CD4-positive, alpha-beta T cell treated with Interleukin-17A for 4 hours (primary cell): ENCODE measurements at places on chromosomes 11 and 22.

DNA sequence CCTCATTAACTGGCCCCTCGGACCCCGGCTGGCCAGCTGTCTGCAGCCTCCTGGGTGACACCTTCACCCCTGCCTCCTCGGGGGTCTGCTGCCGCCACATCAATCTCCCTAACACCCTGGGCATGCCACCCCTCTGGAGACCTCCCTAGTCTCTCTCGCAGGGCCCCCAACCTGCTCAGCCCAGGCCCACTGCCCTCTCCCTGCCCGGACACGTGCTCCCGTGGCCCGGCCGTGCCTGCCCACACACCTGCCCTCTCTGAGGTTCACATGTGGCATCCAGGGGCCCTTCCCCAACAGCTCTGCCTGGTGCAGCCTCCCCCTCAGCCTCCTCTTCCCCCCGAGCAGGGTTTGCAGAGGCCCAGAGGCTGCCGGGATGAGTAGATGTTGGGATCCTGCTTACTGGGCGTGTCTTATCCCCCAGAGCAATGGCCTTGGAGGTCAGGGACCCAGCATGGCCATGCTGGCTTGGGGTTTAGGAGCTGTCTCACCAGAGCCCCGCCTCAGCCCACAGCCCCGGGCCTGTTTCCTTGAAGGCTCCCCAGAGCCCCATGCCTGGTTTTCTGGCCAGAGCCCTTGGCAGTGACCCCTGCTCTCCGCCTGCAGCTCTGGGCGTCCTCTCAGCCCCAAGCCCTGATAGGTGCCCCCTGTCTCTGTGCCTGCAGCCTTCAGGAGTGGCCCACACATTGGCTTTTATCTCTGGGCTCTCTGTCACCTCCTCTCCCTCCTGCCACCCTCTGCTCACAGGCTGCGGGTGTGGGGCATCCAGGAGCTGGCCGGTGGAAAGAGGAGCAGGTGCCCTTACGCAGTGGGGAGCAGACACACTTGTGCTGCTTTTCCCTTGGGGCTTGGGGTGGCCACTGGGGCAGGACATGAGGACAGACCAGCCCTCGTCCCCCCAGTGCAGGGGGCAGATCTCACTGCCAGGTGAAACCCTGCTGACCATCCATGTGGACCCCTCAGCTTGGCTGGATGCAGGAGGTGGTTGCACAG, 25.7 kb upstream of the SEPTIN5 start:
- no peak for DNase-seq

GRCh38 chr22:49340406-49340805, 487.3 kb downstream of the BRD1 start:
- DNase-seq, result no peak

DNA sequence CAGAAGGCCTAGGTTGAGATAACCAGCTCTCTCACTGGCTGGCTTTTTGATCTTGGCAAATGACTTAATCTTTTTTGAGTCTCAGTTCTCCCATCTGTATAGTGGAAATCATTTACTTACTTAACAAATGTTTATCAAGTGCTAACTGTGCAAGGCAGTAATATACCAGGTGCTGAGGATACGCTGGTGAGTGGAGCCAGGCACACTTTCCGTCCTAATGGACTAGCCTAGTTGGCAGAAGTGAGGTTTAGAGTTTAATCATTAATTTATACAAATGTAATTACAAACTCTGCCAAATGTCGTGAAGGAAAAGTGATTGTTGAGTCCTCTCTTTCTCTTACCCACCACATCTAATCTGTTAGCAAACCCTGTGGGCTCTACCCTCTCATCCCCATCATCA, 33.3 kb downstream of the EXT2 start:
- no peak for DNase-seq

GRCh38 chr11:29364006-29364405, 652.8 kb downstream of the KCNA4 start:
- no peak for DNase-seq

GRCh38 chr22:49515475-49515874, 312.2 kb downstream of the BRD1 start:
- DNase-seq, result no peak

DNA sequence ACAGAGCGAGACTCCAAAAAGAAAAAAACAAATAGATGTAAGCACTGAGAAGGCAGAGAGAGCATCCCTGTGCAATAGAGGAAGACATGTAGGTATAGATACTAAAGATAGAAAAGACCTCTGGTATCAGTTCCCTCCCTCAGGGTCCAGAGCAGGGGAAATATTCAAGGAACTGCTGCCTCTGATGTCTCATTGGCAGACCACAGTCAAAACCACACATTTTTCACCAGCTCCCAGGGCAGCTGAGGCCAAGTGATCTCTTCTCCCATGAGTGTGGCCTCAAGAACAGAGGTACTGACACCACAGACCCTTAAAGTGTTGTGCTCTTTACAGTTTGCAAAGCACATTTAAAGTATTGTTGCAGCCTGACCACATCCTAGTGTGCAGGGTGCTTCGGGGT, 288.5 kb downstream of the NTM start:
- no peak for DNase-seq

- DNase-seq, result no peak
Measured at GRCh38 chr11:121762820-121763219, 310.1 kb upstream of the SORL1-AS1 start.

DNA sequence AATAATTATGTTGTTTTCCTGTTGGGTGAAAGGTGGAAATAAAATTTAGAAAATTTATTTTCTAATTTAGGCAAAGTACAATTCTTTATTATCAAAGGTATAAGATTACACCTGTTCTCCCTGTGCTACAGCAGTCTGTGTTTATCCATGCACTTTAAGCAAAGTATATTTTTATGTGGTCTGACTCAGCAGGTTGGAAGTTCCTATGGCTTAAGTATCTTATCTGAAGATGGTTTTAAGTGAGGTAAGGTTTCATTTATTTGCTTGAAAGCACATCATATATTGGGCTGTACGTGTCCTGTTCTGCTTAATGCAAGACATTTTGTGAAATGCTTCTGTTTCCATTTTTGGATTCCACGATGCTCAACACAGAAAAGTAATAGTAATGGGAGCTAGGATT, 14.6 kb downstream of the PPME1 start:
- no peak for DNase-seq

DNA sequence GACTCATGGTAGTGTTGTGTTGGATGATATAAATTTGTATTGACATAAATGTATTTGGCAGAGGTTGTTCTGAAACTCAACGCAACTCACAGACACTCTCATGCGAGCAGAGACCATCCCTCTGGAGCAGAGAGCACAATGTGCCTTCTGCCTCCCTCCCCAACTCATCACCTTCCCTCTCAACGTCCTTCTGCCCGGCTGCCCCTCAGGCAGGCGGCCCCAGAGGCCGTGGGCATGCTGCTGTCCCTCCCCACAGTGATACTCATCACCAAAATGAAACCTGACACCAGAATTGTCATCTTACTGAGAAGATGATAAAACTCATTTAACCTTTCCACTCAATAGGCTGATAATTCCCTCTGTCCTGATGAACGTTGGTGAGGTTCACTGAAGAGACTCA, 260.6 kb downstream of the ETS1 start:
- DNase-seq, result no peak

GRCh38 chr11:75993126-75993525, 178.1 kb downstream of the UVRAG start:
- DNase-seq, result no peak

GRCh38 chr11:3167143-3168119, 2.3 kb upstream of the OSBPL5 start:
- no peak for DNase-seq

DNA sequence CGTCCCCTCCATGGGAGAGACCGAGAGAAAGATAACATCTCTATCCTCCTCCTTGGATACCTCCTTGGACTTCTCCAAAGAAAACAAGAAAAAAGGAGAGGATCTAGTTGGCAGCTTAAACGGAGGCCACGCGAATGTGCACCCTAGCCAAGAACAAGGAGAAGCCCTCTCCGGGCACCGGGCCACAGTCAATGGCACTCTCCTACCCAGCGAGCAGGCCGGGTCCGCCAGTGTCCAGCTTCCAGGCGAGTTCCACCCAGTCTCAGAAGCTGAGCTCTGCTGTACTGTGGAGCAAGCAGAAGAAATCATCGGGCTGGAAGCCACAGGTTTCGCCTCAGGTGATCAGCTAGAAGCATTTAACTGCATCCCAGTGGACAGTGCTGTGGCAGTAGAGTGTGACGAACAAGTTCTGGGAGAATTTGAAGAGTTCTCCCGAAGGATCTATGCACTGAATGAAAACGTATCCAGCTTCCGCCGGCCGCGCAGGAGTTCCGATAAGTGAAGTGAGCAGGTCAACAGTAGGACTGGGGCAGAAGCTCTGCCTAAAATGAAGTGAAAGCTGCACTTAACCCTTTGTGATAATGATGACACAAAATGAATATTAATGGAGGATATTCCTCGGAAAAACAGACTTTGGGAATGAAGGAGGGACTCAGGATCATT, 65.3 kb downstream of the WNT11 start:
- DNase-seq, result no peak

DNA sequence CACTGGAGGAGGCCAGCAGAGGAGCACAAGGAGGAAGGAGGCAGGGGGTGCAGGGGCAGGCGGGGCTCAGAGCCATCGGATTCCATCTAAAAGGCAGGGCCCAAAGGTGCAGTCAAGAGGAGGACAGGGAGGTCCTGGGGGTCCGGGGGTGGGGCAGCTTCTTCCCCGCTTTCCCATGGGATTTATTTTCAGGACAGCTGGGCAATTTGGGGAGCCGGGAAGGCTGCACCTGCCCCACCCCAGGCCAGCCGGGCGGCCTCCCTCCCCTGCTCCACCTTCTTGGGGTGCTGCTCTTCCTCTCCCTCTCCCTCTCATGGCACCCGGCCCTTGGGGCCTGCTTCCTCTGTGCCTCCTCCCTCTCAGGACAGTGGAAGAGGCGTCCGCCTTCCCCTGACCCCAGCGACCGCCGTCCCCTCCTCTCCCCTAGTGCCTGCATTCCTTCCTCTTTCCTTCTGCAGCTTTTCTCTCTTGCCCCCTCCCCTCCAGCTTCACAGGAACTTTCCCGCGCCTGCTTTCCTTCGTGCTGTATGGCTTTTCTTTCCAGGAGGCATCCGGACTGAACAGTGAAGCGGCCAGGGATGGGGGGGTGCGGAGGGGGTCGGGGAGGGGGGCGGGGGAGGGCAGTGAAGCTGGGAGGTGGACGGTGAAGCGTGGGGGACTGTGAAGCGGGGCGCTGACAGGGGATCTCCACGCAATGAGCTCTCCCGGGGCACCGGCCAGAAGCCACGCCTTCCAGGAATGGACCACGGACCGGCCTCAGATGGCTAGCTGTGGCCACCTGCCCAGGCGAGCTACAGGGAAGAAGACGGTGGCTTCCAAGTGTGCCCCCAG, 26.9 kb downstream of the APOBEC3H start:
- no peak for DNase-seq

DNA sequence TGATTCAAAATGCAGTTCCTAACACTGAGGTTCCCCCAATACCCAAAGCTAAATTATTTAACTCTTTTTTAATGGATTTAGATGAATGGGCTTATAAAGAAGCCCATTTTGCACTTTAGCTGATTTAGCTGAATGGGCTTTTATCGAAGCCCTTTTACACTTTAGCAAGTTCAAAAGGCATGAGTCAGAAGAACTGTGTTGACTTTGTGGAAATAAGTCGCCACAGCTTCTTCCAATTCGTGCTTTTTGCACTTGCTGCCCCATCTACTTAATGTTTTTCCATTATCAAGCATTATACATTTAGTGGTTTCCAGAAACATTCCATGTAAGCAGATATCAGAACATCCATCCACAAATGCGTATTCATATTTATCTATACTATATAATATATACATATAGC, 20.5 kb upstream of the GRIA4 start:
- DNase-seq, result no peak

- DNase-seq, result peak; percentile 66
Measured at GRCh38 chr11:96257972-96258934, 84.7 kb downstream of the MAML2 start.

DNA sequence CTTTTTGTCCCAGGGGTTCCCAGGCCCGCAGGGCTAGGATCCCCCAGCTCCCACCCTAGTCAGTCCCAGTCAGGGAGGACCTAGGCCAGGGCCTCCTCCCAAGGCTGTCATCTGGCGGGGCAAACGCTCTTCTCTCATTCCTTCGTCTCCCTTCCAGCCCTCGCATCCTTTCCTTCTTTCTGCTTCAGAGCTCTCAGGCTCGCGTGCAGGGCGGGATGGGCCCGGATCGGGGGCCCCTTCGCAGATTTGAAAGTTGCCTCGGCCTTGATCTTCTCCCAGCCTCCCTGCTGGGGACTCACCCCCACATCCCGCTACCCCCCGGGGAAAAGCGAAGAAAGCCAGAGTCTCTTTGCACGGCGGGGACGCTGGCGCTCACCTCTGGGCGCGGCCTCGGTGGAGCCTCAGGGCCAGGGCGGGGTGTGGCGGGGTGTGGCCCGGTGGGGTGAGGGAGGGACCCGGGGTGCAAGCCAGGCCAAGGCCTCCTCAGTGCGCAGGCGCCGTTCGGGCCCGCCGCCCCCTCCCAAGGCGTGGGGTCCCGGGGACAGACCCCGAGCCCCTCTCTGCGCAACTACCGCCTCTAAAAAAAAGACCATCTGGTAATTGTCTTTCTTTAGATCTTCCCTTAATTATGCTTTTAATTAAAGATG, 14.8 kb upstream of the PAX6 start:
- DNase-seq, result no peak

DNA sequence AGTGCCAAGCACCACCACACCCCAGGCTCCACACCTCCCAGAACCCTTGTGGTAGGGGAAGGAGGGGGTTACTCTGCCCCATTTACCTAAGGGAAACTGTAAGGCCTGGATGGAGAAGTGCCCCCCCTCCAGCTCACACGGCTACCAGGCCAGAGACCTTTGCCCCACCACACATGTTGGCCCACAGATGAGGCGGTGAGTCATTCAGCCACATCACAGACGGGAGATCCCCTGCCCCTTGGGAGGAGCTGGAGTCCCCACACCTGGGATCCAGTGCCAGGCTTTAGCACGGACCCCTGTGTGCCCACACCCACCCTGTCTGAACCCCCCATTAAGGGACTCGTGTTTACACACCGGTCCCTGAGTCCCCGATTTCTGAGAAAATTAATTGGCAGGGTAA, 24.9 kb downstream of the CDKN1C start:
- no peak for DNase-seq

- no peak for DNase-seq
Measured at GRCh38 chr11:31301549-31302510, 67.7 kb downstream of the DCDC1 start.

- DNase-seq, result no peak
Measured at GRCh38 chr11:68658661-68659060, 25.7 kb upstream of the GAL start.

- peak; percentile 44 for DNase-seq
Measured at GRCh38 chr22:36194971-36195370, 6.6 kb downstream of the APOL4 start.

GRCh38 chr22:41177040-41177621, 28.0 kb upstream of the L3MBTL2 start:
- DNase-seq, result no peak

- peak; percentile 14 for DNase-seq
Measured at GRCh38 chr11:84384731-84385130, 1098.6 kb upstream of the CCDC90B start.

DNA sequence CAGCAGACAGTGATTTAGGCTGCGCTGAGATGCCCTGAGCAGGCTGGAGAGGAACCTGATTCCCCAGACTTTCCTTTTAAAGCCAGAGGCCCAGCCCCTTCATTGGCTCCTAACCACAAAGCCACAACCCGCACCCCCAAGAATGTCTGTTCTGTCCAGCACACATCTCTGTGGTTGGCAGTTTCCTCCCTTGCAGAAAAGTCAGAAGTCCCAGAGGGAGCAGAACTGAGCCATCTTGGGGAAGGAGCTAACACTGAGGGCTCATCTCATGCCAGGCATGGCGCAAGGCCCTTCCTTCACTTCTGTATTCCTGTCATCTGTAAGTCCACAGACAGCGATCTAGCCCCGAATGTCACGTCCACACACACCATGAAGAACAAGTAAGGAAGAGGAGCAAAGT, 97.1 kb upstream of the SYT13 start:
- DNase-seq, result no peak

- DNase-seq, result no peak
Measured at GRCh38 chr11:113201054-113201818, 113.1 kb upstream of the TTC12 start.
